ENCODE measurements at places on chromosomes 5 and 9.

DNA sequence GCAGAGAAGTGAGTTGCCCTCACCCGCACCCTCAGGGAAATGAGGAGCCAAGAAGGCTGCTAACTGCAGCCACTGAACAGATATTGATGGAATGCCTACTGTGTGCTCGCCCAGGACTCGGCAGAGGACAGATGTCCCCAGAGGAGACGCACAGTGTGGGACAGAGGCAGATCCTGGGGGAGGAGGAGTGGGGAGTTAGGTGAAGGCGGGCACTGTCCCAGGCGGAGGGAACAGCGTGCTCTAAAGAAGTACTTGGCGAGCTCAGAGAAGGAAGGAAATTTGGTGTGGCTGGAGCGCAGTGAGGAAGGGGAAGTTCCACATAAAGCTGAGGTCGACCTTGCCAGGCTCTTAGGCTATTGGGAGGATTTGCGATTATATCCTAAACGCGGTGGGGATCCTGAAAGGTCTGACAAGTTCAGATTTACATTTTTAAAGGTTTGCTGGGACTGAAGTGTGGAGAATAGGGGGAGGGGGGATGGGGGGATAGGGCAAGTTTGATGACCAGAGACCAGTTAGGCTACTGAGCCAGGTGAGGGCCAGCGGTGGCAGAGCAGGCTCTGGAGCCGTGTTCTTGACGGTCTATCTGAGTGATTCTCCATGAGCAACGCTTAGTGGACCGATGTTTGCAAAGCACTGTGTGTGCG lies 23.6 kb upstream of the CERCAM start:
- DNase-seq = no peak

DNA sequence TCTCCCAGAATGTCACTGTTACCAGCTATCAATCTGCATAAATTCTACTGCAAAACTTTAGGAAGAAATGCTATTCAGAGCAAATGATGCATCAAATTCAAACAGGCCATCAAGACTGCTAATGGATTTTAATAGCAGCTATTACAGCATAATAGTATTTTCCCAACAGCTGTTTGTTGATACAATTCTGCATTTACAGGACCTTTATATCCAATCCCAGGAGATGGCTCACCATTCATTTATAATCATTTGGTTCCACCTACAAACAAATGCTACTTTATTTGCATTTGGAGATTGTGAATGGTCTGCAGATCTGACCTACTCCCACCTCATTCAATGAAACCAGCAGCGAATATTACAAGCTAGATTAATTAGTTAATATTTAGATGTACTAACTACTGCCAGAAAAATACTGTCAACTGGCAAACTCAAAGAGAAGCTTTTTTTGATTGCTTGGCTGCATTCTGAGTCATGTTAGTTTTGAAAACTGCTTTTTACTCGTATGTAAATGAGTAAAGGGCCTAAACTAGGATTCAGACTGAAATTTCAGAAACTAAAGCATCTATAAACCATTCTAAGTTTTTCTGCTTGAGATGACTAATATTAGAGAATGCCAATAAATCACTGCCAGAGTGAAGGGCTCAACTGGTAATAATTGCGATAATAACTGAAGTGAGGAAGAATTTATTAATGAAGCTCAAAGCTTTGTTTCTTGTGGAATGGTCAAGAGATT lies 7.1 kb upstream of the PCA3 start:
- no peak for DNase-seq

- no peak for DNase-seq
Measured at GRCh38 chr9:29069376-29069775, 1496.1 kb upstream of the C9orf72 start.

- no peak for DNase-seq
Measured at GRCh38 chr5:111194925-111195324, 29.3 kb upstream of the CAMK4 start.

- no peak for DNase-seq
Measured at GRCh38 chr5:160525471-160526261, 104.0 kb downstream of the PTTG1 start.

GRCh38 chr5:10695055-10695649 lies 65.9 kb downstream of the DAP start:
- DNase-seq = peak; percentile 73

DNA sequence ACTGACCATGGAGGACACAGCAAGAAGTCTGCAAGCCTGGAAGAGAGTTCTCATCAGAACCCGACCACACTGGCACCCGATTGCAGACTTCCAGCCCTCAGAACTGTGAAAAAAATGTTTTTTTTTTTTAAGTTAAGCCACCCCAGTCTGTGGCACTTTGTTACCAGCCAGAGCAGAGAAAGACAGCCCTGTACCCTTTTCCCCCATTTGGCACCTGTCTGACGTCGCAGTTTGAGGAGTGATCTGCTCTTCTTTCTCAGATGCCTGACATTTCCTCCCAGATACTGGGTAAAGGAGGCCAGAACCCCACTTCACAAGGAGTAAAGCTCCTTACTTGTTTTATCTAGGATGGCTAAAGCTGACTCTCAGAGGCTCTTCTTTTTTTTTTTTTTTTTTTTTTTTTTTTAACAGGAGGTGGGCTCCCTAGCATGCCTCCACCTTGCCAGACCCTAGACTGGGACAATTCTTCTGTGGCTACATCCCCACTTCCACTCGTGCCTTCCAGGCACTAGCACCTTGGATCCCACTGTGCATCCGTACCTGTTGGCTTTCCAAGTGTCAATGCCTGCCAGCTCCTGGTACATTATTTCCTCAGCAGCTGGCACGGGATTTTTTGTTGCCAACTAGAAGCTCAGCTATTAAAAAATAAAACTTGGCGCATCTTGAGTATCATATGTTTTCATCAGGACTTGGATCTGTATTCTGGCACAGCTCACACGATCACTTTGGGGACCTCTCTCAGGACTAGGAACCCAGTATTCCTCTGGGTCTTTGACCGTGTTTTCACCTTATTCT lies 14.4 kb downstream of the CAMK4 start:
- DNase-seq = no peak

DNA sequence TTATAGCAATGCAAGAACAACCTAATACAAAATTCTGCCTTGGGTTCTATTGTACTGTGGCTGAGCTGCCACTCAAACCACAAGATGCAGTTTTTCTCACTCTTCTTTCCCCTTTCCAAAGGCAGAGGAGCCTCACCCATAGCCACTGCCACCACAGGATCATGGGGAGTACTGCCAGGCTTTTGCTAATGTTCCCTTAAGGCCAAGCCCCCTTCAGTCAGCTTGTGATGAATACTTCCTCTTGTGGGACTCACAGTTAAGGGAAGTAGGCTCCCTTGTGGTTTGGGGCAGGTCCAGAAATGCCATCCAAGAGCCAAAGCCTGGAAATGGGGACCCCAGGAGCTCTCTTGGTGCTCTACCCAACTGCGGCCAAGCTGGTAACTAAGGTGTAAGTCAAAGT lies 258.7 kb downstream of the SPATA31D1 start:
- DNase-seq = peak; percentile 7

DNA sequence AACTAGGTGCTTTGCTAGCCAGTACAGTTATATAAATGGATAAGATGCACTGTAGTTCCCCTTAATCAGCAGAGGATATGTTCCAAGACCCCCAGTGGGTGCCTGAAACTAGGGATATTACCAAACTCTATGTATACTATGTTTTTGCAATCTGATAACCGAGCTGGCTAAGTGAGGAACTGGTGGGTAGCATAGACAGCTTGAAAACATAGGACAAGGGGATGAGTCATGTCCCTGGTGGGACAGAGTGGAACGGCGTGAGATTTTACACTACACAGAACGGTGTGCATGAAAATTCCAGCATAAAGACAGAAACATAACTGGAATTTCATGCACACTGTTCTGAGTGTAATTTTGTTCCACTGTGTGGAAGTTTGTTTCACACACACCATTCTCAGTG lies 86.9 kb downstream of the BASP1 start:
- no peak for DNase-seq

GRCh38 chr5:171538681-171539080 lies 119.2 kb downstream of the FGF18 start:
- no peak for DNase-seq

DNA sequence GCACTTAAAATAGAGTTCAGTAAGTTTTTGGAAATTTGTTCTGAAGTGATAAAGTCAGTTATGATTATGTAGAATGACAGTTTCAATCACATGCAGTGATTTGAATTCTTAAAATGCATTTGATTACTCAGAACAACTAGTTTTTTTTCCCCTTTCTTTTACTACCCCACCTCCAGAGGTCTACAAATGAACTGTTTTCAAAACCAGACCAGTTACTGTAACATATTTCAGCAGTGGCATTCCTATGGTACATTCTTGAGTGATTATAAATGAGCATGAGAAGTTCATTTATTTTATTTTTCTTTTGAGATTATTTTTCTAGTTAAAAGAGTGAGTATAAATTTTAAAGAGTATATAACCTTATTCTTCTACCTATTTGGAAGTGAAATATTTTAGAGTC lies 71.6 kb downstream of the NNT start:
- no peak for DNase-seq

Data from H54 (cell line).